SK-N-SH treated with all-trans-retinoic acid at 6 μM for 48 hours (cell line): ENCODE measurements at places on chromosomes 5 and 9.
A peak's percentile ranks its signal among the peaks of the same experiment; 100 is the strongest.

DNA sequence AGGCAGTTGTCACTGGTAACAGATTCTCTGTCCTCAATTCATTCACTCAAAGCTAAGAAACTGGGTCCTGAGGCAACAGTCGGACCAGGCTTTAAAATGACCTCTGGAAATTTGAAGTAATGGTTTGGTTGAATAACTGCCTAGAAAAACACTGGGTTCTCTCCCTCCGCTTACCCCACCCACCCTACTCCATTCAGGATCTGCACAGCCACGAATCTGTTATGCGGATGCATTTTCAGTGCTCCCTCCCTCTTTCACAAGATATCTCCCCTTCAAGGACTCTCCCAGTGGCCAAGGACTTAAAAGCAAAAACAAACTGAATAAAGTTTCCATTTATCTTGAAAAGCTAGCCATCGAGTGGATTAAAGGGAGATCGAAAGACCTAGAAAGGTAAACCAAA lies 260.2 kb upstream of the ANKRD55 start:
- ATAC-seq: no peak

- no peak; the same call in 2 of the 3 replicates for ATAC-seq
Measured at GRCh38 chr9:36126016-36126730, 10.4 kb upstream of the GLIPR2 start.

DNA sequence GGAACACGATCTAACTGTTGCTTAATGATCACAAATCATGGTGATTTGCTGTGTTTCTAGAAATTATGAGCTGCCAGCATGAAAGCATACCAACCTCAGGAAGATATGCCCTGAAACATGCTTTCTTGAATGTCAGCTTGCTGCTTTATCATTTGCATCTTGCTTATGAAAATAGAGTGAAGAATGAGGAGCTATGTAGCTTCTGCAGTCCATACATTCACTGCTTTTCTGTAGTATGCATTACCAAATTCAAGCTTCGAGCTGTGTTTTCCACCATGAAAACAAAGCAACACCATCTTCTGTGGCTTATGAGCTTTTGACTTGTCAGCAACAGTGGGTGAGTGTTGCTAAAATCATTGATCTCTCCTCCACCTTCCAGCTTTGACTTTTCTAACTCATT lies 16.5 kb downstream of the F2RL2 start:
- peak; percentile 30 for ATAC-seq

- peak; percentile 60 for ATAC-seq
Measured at GRCh38 chr9:18905028-18905882, 127.8 kb downstream of the SAXO1 start.

- ATAC-seq: peak; percentile 68
Measured at GRCh38 chr9:126327006-126327713, 531 bp downstream of the MVB12B start.

GRCh38 chr9:137026828-137027227 lies 1.2 kb downstream of the ABCA2 start:
- ATAC-seq: no peak

GRCh38 chr9:134034215-134035040 lies 9.1 kb downstream of the BRD3OS start:
- no peak for ATAC-seq

GRCh38 chr5:175246242-175246888 lies 197.6 kb downstream of the DRD1 start:
- peak; percentile 92 for ATAC-seq

DNA sequence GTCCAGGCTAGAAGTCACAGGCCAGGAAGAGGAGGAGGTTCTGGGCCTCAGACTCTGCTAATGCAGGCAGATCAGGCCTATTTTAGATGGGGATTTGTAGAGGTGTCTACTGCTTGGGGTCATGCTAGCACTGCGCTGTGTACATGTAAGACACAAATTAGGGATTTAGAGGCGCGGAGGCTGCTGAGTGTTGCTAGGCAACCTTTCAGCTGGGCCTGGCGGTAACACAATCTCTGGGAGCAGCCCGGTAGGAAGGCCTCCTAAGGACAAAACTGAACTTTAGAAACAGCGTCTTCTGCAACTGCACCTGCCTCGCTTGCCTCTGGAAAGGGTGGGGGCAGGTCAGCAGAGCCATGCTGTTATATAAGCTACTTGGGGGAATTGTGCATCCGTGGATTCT lies 147.9 kb downstream of the MACROH2A1 start:
- no peak for ATAC-seq

- no peak for ATAC-seq
Measured at GRCh38 chr5:166540156-166540555, 1751.3 kb upstream of the WWC1 start.

DNA sequence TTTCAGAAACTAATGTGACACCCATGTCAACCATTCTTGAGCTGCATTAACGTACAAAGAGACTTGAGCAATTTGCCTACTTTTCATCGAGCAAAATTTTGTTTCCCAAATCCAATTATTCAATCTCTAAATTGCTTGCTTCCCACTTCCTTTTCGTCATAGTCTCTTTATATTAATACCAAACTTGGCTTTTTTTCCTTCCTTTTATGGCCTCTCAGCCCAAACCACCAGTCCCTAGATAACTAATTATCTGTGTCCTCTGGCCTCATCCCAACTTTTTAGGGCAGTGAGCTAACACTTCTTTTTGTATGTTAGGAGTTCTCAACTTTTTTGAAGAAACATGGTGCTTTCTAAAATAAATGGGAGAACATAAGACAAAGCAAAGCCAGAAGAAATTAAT lies 155.5 kb upstream of the S1PR3 start:
- no peak for ATAC-seq

GRCh38 chr5:125142458-125142857 lies 396.0 kb upstream of the ZNF608 start:
- no peak for ATAC-seq

DNA sequence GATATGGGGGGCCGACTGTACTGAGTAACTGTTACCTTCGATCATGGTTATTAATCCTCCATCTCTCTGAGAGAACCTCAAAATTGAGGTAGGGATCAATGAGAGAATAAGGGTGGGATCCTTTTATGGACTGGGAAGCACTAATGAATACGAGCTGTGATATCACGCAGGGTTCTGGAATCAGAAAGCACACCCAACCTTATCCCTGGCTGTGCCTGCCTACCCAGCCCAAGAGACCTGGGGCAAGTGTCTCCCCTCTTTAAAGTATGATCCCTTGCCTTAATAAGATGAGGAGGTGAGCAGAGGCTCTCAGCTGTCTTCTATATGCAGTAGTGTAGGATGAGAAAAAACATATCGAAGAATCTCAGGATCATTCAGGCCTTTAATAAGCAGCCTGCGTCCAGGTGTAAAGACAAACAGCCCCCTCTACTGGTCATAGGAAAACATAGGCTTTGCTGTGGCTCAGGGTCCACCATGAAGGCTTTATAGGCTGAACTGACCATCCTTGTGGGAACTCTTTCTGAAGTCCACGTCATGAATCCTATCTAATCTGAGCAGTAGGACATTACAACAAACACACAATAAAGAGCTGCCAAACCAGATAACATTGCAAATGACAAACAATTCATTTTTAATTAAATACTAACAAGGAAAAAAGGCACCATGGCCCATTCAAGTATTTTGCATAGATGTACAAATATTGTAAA lies 16.8 kb downstream of the NIPAL4 start:
- ATAC-seq: peak; percentile 87

- no peak for ATAC-seq
Measured at GRCh38 chr9:117936185-117937130, 232.3 kb downstream of the TLR4 start.

GRCh38 chr5:151153766-151154272 lies 3.8 kb downstream of the ANXA6 start:
- ATAC-seq: no peak
